Neural progenitor cell (in vitro differentiated cells): ENCODE measurements at places on chromosomes 7 and 10.

GRCh38 chr7:3754493-3755341, 453.7 kb downstream of the SDK1 start:
- peak; percentile 55 for DNase-seq

DNA sequence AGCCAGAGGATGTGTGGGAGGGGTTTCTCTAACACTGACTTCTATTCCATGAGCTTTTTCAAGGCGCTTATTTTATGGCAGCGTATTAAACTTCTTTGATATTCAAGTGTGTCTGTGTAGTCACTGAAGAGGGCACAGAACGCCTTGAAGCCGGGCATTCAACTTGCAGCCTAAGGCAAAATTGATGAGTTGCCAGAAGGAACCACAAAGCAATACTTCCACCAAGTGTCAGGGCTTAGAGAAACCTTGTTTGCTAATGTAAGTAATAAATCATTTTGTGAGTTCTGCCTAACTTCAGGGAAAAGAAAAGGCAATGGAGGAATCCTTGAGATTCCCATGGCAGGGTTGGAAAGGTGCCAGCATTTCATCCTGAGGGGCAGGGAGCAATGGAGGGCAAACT, 163.8 kb downstream of the LCOR start:
- no peak for DNase-seq

GRCh38 chr10:3455385-3456334, 283.1 kb upstream of the PITRM1 start:
- DNase-seq, result no peak

DNA sequence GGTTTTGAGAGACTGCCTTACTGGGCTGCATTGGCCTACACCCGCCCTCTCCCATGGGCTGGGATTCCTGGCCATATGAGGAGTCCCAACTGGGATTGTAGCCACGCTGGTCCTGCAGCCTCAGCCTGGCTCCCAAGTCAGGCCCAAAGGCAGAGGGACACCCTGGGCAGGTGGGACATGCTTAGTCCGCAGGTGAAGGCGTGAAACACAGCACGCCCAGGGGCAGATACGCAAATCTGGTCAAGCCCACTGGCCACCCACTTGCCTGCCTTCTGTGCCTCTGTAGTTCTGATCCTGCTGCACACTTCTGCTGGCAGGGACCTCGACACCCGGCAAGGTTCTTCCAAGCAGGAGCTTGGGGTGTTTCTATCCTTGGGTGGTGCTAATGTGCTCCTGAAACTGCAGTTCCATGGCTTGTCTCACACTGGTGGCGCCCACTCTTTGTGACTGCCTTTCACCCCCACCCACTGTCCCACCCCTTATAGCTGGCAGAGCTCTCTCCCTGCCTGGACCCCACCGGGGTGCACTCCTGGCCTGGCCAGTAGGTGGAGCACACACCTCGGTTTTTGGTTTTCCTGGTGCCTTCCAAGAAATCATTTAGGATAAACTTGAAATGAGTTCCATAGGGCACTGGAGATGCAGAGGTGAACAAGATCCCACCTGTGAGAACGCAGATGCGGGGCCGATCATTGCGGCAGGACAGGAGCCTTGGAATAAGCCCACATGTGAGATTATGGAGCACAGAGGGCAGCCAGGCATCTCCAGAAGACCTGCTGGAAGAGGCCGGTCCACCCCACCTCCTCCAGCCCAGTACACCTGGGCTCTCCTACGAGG, 47.9 kb downstream of the MKI67 start:
- peak; percentile 63 for DNase-seq

DNA sequence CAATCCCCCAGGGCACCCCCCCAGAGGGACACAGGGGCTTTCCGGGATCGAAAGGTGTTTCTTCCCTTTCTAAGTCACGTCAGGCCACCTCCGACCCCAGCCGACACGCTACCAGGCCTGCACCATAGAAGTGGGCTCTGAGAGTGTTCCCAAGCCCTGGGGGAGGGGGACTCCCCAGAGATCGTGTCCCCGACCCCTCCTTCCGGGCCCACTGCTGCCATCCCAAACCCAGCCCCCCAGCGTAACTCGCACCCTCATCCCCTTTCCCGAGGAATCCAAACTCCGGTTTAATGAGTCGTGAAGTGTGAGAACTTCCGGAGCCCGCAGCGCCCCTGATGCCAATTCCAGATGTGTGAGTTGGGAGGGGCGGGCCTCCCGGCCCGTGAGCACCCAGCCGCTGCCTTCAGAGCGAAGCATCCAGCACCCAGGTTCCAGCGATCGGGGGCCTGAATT, 11.3 kb downstream of the UNCX start:
- peak; percentile 27 for DNase-seq

DNA sequence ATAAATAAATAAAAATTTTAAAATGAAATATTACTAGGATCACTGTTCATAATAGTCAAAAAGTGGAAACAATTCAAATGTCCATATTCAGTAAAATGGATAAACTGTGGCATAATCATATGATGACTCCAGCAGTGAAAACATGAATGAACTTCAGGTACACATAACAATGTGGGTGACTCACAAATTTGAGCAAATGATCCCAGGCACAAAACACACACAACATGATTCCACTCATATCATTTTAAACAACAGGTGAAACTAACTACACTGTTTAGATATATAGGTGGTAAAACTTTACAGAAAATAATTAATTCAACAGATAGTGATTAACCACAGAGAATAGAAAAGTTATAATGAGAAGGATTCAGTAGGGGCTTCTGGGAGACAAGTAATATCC, 14.7 kb upstream of the SAMD8 start:
- no peak for DNase-seq

DNA sequence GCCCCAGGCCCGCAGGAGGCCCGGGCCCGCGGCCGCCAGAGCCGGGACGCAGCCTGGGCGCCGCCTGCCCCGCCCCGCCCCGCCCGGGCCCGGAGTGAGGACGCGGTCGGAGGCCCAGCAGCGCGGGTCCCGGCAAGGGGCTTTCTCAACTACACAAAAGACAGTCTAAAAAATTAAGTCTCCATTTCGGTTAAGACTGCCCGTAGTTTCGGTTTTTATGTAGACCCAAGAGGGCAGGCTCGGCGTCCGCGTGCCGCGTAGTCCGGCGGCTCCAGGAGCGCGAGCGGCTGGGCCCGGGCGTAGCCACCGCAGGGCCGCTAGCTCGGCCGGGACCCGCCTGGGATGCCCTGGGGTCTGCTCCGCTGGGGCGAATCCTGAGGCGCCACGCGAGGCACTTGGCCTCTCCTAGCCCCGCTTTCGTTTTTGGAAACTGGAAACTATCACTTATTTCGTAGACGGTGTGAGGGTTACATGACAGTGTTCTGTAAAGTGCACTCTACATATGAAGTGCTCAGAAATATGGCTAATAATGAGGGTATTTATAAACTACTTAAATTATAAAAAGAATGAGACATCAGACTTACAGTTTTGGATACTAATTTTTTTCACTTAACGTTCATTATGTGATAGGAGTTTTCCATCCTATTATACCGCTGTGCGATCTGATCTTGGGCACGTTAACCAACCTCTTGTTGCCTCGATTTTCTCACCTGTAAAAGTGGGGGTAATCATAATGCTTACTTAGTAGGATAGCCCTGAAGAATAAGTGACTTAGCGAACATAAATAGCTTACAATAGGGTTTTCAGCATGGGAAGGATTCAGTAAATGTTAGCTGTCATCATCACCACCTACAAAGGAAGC, 573 bp downstream of the BLVRA start:
- peak; percentile 74 for DNase-seq

DNA sequence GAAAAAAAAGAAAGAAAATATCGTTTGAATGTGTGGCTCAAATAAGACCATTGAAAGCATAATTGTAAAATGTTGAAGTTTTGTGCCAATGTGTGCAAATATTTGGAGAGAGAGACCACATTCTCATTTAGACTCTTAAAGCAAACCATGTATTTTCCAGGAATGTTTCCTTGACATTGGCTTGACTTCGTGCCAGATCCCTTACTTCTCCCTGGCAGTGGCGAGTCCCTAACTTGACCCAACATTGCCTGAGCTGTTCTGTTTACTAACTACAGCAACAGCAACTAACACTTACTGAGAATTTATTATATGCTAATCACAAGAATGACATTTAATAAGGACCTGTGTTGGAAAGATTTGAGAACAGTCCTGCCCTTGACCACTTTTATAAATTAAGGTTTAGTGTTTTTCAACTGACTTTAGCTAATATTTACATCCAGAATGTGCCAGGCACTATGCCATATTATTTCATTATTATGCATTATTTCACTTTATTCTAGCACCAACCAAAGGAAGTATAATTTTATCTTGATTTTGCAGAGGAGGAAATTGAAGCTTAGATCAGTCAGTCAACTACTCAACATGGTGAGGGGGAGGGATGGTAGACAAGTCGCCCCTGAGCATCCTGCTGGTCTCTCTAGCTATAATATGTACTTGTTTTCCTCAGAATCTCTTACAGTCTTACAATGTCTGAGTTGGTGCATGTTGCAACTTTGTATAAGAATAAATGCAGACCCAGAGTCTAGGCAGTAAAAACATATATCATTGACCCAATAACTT, 29.7 kb downstream of the ZNF467 start:
- no peak for DNase-seq

- DNase-seq, result no peak
Observed at GRCh38 chr7:140624392-140625191, 16.0 kb downstream of the DENND2A start.

GRCh38 chr7:2628130-2628482, 3.7 kb upstream of the TTYH3 start:
- no peak for DNase-seq
